Mucosa of descending colon (tissue), 3 donors: ENCODE measurements at places on chromosomes 1 and 21. TPM values are rescaled to one million over a fixed set of nuclear protein-coding genes. Genes with fewer than 3 reads are reported as not detected.

Gene AMY2B
- 31.6 TPM for total RNA-seq

Gene GPR25
- not detected for total RNA-seq

Gene OR1C1
- total RNA-seq: not detected

Gene RNU1-4
- 2,195 TPM for total RNA-seq

Gene SLC45A3
- 18.8 TPM for total RNA-seq

Gene THAP3
- 8.5 TPM for total RNA-seq

Gene COL6A1
- 114 TPM for total RNA-seq
